Colonic mucosa (tissue), 4 donors: ENCODE measurements at places on chromosomes 16 and 17.

DNA sequence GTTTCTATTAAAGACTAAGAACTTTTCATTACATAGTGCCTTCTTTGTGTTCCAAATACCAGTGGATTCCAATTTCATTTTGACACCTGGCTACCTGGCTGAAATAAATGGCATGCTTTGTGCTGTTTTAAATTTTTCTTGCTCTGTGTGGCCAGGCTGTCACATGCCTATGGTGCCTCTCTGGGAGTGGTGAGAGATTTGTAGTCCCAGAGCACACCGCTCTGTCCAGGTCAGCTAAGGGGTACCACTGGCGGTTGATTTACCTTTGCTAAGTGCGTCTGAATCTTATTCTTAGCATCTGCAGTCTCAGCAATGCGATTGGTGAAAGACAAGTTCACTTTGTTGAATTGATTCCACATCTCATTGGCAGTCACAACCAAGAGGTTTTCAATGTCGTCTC is 29.4 kb downstream of the TEKT3 start:
- no peak for DNase-seq

- DNase-seq = no peak
Observed at GRCh38 chr16:5041600-5042133, 7.9 kb upstream of the NAGPA start.

DNA sequence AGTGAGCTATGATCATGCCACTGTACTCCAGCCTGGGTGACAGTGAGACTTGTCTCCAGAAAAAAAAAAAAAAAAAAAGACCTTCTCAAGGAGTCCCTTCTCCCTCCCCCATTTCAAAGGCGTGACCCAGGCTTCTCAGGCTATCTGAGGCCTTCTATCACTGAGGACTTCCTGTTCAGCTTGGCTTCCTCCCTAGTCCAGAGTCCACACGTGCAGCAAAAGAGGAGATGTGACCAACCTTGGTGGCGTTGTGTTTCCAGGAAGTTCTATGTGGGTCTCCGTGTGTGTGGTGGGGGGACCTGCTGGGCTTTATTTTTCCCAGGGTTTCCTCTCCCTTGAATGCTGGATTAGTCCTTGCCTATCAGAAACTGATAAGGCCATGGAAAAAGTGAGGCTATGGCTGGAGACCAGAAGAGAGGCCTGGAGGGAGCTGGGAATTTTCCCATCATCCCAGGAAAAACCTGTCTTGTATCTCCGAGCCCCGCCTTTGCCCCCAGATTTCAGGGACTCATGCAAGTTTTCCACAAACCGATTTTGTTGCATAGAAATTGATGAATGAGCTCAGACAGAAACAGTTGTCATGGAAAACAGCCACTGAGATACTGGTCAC is 148.1 kb downstream of the SALL1 start:
- DNase-seq = no peak

DNA sequence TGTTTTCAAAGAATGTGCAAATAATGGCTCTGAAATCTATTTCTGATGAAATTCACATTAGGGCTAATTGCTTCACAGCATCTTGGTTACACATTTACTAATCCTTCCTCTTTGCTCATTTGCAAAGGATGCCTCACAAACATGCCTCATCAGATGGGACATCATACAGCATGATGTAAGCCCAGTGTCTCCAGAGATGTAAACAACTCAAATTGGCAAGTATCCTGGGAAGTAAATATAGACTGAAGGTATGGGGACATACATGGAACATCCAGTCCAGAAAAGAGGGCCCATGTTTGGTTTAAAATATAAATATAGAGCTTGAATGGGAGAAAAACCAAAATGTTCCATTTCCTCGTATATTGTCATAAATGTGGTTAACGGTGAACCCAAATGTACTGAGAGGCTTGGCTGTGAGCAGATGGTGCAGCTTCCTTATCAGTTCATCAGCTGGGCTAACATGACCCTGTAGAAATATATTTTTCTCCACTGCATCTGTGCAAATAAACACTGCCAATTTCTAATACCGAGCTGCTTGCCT is 142.9 kb upstream of the NUDT7 start:
- no peak for DNase-seq

- DNase-seq = no peak
Observed at GRCh38 chr17:79156463-79157095, 82.0 kb downstream of the ENGASE start.

- DNase-seq = no peak
Observed at GRCh38 chr17:1095090-1095852, 84.5 kb downstream of the ABR start.

- no peak for DNase-seq
Observed at GRCh38 chr17:32604966-32605365, 118.2 kb downstream of the CDK5R1 start.

DNA sequence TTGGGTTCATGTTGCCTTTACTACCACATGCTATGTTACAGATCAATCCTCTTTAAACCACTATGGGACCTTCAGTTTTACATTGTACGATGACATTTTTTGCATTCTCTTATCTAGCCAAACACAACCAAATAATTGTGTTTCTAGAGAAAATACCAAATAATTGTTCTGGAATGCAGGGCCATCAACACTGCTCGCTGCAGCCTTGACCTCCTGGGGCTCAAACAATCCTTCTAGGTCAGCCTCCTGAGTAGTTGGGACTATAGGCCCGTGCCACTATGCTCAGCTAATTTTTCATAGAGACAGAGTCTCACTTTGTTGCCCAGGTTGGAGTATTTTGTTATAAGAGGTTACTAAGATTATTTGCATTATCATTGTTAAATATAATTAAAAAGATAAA is 237.5 kb upstream of the PMFBP1 start:
- no peak for DNase-seq

DNA sequence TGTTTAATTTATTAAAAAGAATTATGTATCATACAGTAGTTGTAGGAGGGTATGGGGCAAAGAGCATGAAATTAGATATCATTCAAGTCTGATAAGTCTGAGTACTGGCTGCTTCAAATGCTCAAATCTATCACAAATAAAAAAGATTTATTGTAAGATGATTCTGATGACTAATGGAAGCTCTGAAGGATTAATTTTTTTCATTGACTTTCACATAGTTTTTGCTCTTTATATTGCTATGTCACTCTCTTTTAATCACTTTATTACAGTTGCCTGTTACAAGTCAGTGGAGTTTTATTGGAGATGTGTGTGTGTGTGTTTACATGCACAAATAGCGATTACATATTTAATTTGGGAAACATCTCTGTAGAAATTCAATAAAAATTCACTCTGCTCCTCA is 15.0 kb downstream of the MAP2K4 start:
- DNase-seq = no peak

DNA sequence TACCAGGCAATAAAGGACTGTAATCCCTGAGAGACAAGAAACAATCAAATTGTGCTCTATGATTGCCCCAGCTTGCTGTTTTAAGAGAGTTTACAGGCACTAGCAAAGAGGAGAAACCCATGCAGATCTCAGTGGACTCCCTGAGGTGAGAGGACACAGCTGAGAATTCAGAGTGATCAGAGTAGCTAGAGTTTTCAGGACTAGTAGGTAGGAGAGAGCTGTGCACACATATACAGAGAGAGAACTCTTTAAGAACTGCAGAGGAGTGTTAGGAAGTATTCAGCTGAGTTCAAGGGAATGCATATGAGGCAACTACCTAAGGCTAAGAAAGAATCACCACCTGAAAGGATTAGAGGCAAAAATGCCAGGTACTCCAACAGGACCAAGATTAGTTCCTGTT is 904.8 kb downstream of the CDH8 start:
- no peak for DNase-seq

DNA sequence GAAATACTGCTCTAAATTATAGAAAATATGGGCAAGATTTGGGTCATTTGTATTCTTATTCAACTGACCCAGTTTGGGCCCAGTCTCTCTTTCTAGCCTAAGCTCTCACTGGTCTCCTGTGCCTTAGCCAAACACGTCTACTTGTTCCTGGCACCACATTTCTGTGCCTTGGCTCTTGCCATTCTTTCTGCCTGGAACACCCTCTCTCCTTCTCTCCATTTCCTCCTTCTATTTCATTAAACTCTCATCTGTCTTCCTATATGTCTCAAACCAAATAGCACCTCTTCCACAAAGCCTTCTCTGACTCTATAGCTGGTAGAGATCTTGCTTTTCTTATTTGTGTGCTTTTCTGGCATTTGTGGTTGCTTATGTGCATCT is 37.7 kb upstream of the NUFIP2 start:
- no peak for DNase-seq
